Jurkat, Clone E6-1 (cell line): ENCODE measurements at places on chromosomes 2 and 18.

DNA sequence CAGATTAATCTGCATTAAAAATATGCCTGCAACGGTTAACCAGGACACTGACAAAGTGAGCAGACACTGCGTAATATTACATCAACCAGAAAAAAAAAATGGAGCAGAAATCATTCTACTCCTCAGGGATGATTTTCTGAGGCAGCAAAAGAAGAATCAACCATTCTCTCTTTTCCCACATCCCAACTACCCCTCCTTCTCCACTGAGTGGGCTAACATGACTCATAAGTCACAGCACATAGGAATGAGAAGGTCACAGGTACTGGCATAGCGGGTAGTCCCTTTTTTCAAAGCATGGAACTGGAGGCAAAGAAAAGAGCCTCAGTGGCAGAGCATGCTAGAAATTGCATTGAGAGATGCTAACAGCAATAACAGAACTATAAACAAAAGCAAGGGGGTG is 54.3 kb upstream of the TSPYL6 start:
- no peak for DNase-seq

DNA sequence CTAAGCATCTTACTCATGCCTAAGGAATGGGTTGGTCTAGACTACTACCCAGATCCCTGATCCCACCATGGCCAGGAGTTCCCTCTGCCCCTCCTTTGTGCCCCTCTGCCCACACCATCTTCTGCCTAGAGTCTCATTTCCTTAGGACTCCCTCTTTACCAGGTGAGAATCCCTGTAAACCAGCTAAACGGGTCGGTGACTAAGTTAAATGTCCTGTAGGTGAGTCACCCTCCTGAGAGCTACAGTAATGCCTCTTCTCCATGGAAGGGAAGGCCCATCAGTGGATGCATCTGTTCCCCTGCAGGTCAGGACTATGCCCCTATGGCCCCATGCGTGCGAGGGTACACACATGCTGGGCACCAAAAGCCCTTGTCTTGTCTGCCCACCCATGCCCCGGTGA is 25.4 kb downstream of the PTGR3 start:
- no peak for DNase-seq

DNA sequence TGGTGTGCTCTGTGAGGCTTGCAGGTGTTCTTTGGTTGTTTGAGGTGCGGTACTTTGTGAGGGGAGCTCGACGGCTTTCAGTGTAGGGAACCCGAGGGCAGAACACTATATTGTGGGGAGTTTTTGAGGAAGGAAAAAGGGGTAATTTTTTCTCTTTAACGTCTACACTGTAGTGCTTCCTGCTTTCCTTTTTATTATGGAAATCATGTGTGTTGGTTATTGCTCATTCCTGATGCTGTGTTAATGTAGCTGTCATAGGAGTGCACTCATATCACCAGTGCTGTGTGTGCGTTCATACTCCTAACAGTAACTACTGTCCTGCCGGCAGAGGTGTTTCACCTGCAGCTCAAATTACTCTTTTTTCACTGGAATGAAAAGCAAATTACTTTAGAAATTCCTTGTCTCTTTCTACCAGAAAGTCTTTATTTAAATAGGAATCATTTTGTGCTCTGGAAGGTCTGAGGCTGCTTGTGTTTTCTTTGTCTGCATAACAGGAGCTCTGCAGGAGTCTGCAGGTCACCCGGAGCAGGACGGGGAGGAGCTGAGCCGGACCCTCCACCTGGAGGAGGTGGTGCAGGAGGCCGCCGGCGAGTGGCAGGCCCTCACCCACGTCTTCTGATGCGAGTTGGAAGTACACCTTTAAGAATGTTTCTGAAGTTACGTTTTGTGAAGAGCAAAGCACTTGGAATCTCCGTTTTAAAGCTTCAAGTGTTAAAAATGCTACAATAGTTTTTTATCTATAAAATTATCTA is 145.5 kb downstream of the ZNF236 start:
- no peak for DNase-seq

GRCh38 chr2:60216452-60216995 is 336.9 kb downstream of the BCL11A start:
- DNase-seq: peak; percentile 43

DNA sequence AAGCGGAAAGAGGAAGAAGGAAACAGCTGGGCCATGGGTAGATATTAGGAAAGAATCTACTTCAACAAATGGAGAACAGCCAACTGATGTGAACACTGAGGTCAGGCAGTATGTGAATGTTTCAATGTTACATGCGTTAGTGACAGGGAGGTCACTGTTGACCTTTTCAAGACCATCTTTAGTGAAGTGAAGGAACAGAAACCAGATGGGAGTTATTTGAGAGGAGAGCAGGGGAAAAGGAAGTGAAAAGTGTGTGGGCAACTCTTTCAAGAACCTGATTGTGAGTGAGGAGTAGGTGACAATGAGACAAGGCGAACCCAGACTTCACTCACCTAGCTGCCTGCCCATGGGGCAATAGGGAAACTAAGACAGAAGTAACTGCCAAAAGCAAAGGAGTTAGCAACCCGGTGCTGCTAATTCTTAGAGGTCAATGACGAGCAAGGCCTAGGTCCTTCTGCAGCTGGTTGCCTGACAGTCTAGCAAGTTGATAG is 67.0 kb downstream of the SP3 start:
- DNase-seq: no peak

GRCh38 chr2:69989441-69990105 is 28.1 kb upstream of the ASPRV1 start:
- no peak for DNase-seq

DNA sequence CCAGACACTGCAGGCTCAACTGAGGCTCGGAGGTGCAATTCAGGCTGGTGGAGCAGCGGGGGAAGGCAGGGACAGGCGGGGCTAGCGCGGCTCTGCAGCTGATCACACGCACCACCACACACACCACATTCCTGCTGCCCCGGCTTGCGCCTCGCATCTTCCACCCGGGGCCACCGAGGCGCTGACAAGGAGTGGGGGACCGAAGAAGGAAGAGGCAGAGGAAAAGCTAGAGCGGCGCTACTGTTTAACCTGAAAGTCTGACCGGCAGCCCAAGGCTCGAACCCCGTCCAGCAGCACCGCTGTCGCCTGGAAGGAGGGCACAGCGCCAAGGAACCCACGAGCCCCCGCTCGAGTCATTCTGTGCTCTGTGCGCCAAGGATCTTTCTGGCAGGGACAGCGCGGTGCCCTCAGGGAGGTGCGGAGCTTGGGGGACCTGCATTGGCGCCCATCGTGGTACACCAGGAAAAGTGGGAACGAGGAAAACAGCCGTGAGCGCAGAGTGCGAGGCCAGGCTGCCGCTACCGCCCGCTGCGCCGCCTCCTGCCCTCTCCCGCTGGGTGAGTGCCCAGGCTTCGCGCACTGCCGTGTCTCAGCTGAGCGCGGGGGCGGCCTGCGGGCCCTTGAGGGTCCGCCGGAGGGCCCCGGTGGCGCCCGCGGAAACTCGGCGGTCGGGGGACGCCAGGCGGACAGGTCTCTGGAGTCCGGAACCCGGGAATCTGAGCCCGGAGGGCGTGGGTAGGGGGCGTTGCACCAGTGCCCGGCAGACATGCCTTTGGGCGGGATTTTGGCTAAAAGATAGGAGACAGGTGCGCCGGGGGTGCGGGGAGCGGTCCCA is 860 bp upstream of the KCNJ3 start:
- no peak for DNase-seq

DNA sequence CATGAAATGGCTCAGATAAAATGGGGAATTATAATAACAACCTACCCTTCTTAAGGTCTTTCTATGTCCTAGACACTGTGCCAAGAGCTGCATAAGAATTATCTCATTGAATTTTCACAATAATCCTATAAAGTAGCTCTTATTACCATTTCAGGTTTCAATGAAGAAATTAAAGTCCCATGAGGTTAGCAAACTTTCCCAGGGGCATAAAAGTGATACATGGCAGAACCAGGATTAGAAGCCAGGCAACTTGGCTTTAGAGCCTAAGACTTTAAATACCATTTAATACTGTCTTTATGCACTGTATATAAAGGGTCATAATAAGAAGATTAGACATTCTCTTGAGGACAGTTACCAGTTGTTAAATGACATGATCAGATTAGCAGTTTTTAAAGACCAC is 130.1 kb downstream of the GCA start:
- no peak for DNase-seq

DNA sequence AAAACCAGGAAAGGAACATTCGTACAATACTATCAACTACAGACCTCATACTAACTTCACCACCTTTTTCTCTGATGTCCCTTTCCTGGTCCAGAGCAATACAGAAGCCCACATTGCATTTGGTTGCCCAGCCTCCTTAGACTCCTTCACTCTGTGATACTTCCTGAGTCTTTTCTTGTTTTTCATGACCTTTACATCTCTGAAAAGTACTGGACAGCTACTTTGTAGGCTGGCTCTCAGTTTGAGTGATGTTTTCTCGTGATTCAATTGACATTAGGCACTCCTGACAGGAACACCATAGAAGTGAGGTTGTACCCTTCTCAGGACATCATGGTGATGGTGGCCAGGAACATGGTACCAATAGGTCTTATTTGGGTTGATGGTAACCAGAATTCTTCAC is 185.9 kb upstream of the SLC39A10 start:
- no peak for DNase-seq

DNA sequence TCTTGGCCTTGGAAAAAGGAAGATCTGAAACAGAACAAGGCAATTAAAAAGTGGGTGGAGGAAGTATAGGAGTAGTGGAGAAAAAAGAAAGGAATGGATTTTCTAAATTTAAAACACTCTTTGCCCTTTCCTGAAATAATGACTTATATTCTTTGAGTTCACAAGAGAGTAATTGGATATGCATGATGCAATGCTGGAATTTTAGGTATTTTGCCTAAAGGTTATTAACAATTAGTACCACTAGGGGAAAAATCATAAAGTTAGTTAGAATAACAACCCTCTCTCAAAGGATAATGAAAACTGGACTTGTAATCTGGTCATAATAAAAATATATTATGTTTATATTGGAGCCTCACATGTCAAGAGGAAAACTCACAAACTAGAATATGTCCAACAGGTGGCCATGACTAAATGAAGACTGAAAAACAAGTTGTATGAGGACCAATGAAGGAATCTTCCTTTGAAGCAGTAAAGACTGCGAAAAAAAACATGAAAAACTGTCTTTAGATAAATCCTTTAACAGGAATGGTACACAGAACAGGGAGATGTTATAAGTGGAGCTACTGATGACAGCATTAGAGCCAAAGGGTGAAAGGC is 281.8 kb downstream of the NCKAP5 start:
- no peak for DNase-seq

GRCh38 chr2:12192762-12193161 is 446.3 kb downstream of the LPIN1 start:
- DNase-seq: no peak

DNA sequence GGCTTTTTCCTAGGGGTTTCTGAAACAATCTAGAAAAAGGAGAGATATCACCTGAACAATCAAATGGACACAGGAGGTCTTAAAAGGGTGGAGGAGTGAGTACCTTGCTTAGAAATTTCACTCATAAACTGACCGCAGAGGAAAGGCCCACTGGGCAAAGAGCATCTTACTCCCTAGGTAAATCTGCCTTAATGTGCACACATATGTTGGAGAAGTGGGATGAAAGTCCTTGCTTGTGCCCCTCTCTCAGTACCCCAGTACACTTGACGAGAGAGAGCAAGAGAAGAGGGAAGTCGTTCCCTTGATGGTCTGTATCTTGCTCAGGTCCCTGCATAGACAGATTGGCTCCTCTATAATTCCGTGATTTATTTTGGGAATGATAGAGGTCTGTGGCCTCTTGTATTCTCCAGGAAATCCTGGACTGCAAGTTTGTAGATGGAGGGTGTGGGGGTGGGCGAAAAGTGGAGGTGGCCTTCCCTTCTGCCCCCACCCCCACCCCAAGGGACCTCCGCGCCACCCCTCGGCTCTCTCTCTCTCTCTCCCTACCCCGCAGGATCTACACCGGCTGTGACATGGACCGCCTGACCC is 6.8 kb downstream of the TBR1 start:
- DNase-seq: no peak

DNA sequence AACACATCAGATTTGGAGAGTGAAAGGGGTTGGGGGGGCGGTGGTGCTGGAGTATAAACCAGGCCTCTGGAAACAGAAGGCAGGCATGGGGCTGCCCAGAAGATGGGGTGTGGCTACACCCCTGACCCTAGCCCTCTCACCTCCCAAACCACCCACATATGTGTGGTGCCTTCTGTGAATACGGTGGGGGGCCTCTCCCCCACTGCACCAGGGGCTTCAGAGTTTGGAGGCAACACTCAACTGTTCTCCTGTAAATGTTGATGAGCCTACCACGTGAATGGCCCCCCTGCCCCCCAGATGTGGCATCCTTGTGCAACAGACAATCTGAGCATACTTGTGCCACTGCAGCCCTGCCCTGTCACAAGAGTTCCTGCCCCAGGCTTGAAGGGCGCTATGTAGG is 19.5 kb downstream of the FBXO41 start:
- no peak for DNase-seq

GRCh38 chr2:22536133-22536532 is 848.8 kb upstream of the KLHL29 start:
- no peak for DNase-seq

DNA sequence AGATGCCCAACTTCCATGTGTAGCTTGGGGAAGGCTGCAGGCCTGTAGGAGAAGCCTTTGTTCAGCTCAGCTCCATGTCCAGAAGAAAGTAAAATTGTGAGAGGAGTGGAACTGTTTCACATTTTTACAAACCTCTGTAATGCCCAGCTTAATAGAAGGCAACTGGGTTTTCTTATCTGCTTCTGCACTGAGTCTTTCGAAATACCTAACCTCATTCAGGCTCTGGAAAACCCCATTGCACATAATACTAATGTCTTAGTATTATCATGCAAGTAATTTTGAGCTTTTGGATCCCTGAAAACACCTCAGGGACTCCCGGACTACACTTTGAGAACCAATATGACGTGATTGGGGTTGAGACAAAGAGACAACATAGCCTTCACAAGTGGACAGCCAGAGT is 5.8 kb downstream of the SMIM21 start:
- no peak for DNase-seq

- no peak for DNase-seq
Measured at GRCh38 chr2:27855476-27855875, 34.7 kb downstream of the RBKS start.

GRCh38 chr18:51575171-51575570 is 377.7 kb upstream of the MEX3C start:
- no peak for DNase-seq

GRCh38 chr2:22497789-22498188 is 887.2 kb upstream of the KLHL29 start:
- DNase-seq: peak; percentile 7
